ENCODE measurements at places on chromosomes 1 and 21.

GRCh38 chr1:42931911-42932422 lies 26.7 kb downstream of the SLC2A1 start:
- no peak for DNase-seq

DNA sequence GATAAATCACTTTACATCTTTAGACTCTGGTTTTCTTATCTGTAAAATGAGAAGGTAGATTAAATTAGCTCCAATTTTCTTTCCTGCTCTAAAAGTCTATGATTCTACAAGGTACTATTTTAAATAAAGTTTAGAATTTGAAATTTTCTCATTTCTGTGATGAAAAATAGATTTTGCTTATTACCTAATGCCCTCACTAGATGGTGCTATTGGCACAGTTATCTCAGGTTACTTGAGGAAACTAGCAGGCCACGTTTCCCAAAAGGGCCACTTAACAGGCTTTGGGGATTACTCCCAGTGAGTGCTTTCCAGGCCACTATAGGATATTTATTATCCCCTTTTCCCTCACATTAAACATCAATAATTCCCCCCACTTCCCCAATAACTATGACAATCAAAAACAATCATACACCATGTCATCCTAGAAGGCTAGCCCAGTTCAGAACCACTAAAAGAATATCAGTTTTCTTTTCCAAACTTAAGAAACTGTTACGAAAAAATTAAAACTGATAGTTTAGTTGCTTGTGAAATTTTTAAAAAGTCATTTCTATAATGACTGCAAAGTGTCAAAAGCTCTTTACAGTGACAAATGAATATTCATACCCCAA lies 30.6 kb downstream of the OMA1 start:
- peak; percentile 80 for DNase-seq

GRCh38 chr1:228463559-228464455 lies 23.4 kb upstream of the RNF187 start:
- peak; percentile 17 for DNase-seq

GRCh38 chr1:230711245-230711644 lies 2.7 kb downstream of the AGT start:
- no peak for DNase-seq

GRCh38 chr1:100921110-100921706 lies 25.3 kb downstream of the SLC30A7 start:
- DNase-seq, result peak; percentile 66

- DNase-seq, result peak; percentile 68
Observed at GRCh38 chr1:196680107-196680506, 28.3 kb downstream of the CFH start.

GRCh38 chr1:82226186-82226505 lies 425.4 kb downstream of the ADGRL2 start:
- no peak for DNase-seq

- DNase-seq, result no peak
Observed at GRCh38 chr1:161970633-161971032, 53.0 kb downstream of the OLFML2B start.

GRCh38 chr1:79431340-79431739 lies 424.8 kb upstream of the ADGRL4 start:
- DNase-seq, result no peak

DNA sequence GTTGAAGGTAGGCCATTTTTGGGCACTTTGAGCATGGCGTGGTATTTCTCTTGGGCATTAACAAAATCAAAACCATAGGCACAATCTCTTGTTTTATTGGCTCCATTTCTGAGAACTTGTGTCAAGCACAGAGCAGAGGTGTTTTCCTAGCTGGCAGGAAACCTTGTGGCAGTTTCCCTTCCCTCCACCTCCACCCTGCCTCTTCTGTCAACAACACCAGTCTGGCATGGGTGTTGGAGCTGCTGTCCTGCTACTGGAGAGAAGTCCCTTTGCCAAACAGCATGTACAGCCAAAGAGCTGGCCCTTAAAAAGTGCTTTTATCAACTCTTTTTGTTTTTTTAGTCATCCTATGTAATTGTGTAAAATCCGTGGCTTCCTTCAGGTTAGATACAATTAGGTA lies 16.0 kb downstream of the ATP1A1 start:
- no peak for DNase-seq

GRCh38 chr1:46458846-46459245 lies 30.8 kb upstream of the DMBX1 start:
- DNase-seq, result no peak

GRCh38 chr1:246280551-246280950 lies 226.5 kb downstream of the SMYD3 start:
- peak; percentile 52 for DNase-seq

GRCh38 chr1:1926346-1926811 lies 7.3 kb upstream of the TMEM52 start:
- DNase-seq, result no peak

GRCh38 chr1:246569248-246570238 lies 3.3 kb downstream of the CNST start:
- peak; percentile 69 for DNase-seq

DNA sequence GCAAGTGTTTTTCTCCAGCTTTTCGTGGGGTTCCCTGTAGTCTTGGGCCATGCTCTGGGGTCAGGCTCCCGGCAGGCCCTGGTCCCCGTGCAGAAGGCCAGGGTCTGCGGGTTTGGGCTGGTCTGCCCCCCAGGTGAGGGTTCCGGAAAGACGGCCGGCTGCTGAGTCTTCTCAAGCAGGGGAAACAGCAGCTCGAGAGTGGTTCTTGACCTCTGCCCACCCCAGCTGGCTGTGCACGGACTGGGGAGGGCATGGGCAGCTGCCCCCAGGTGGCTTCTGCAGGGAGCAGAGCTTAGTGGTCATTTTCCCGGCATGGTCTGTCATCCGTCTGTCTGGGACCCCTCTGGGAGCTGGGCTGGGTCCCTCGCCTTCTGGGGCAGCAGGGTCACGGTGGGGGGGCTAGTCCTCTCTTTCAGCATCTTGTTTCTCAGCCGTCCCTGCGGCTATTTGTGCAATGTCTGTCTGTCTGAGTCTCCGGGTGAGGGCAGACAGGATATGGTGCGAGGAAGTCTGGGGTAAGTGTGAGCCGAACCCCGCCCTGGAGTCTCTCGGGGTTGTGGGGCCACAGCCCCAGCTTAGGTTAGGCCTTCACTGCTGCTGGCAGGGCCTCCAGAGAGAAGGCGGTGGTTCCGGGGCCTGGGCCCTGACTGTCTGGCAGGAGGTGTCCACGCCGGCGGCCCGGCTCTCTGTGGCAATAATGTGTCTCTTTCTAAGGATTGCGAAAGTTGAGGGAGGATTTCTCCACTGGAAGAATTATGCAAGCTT lies 6.1 kb downstream of the SKI start:
- DNase-seq, result peak; percentile 94

DNA sequence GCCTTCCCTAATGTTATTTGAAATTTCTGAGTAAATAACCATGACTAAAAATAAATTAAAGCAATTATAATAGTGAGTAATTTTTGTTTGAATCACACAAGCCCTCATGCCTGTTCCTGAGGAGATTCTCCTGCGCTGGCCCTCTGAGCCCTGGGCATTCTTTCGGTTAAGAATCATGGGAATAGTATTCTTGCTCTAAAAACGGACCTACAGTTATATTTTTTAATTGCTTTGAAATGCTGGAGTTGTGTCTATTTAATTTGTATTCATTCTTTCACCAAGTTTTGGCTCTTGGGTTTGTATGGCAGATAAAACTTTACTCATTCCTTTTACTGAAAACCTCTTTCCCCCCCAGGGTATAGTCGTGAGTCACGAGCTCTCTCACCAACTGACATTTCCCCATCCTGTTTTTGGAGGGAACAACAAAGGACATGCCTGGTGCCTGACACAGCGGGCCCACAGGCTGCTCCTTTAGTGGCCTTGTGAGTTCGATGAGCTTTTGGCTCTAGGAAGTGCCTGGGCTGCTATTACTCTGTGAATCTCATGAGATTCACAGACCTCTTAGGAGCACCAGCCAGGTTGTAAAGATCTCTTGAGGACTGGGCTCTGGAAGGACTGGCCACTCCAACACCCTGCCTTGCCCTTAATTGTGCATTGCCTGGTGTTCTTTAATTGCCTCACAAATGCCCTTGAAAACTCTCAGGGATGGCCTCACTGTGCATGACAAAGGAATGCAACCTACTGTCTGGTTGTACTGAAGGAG lies 58.6 kb downstream of the DDR2 start:
- DNase-seq, result peak; percentile 99

DNA sequence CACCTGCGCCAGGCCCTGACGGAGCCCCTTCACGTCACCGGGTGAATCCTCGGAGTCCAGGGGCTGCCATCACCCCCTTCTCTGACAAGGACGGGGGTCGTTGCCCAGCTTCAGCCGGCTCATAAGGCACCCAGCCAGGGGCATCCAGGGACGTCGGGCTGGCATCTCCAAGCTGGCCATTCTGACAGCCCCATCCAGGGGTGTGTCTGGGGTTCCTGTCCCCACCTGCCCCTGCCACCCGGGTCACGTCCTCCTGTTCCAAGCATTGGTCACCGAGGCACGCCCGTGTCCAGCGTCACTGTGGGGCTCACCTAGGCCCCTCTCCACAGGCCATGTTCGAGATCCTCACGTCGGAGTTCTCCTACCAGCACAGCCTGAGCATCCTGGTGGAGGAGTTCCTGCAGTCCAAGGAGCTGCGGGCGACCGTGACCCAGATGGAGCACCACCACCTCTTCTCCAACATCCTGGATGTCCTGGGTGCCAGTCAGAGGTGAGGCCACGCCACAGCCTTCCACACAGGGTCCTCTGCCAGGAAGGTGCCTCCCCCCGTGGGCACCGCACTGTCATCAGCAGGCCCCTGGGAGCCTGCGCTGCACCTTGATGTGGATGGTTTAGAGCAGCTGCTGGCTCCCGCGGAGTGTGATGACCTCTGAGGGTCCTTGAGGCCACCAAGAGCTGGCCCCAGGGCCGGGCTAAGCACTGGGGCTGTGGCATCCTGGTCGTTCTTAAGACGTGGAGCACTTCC lies 14.8 kb downstream of the ARHGEF16 start:
- no peak for DNase-seq

DNA sequence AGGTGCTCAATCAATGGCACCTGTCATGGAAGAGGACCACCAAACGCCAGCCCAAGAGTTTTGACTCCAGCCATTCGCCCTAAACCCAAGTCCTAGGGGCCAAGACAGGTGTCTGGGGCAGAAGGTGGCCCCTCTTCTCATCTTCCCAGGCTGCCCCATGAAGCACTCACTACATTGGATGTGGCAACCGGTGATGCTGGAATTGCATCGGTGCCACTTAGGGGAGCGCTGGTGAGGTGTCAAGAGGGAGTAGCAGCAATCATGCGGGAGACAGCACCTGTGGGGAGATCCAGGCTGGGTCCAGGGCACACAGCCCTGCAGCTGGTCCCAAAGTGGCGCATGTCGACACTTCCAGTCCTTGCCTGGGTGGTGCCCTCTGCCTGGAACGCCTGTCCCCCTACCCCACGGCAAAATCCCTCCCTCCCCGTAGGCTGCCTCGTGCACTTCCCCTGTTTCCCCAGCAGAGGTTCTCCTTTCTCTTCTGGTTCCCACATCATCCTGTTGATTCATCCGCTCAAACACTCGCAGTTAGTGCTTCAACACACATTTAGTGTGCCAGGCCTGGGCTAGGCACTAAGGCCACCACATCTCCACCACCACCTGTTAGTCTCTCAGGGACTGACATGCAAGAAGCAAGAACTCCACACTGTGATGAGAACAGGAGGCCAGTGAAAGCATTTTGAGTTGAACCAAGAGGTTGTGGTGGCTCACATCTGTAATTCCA lies 18.5 kb downstream of the PLA2G2D start:
- peak; percentile 45 for DNase-seq

DNA sequence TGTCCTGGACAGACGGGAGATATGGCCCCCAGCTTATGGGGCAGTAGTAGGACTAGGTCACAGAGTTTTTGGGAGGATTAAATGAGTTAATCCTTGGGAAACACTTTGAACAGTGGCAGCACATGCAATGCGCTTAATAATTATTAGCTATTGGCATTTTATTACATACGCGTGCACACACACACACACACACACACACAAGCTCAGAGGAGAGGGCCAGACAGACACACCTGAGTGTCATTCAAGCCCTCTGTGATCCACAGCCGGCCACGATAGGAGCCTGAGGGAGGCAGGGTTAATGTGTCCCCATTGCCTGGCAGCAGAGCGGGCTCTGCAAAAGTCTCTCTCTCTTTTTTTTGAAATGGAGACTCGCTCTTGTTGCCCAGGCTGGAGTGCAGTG lies 37.9 kb downstream of the EPHA2 start:
- no peak for DNase-seq

DNA sequence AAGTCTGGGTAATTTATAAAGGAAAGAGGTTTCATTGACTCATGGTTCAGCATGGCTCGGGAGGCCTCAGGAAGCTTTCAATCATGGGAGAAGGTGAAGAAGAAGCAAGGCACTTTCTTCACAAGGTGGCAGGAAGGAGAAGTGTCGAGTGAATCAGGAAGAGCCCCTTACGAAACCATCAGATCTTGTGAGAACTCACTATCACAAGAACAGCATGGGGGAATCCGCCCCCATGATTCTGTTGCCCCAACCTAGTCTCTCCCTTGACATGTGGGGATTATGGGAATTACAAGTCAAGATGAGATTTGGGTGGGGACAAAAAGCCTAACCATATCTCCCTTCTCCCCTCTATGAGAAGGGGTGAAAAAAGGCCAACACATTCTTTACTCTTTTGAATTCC lies 11.2 kb upstream of the IVNS1ABP start:
- no peak for DNase-seq

DNA sequence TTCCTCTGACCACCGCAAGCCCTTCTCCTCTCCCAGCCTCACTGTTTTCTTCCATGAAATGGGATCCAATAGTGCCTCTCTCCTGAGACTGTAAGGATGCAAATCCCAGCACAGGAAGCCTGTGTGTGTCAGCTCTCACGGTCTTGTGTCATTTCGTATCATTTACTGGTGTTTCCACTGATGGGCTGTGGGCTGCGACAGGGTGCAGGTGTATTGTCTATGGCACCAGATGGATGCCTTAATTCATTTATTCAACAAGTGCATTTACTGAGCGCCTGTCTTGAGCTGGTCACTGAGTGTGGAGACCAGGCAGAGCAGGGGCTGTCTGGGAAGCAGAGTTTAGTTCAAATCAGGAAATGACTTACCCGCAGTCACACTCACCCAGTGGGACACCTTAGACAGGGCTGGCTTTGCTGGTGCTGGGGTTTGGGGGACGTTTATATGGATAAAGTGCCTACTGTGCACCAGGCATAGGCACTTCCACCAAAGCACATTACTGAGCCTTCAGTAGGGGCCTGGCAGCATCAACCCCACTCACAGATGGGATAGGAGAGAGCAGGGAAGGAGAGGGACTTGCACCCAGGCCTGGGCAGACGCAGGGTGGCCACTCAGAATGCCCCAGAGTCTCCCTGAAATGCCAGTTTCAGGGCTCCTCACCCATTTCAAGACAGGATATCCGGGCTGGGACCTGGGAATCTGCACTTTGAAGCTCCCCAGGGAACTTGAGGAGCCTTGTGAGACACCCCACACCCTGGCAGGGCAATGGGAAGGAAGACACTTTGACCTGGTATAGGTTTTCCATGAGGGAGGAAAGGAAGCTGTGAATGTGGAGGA lies 398.9 kb downstream of the MATN1 start:
- no peak for DNase-seq

GRCh38 chr1:6269296-6269695 lies 8.4 kb upstream of the GPR153 start:
- DNase-seq, result no peak

- DNase-seq, result no peak
Observed at GRCh38 chr21:18147678-18148077, 97.0 kb upstream of the CHODL start.

All from EH (cell line).